ENCODE measurements at places on chromosomes 6 and 20. TPM values are rescaled to one million over a fixed set of nuclear protein-coding genes. Genes with fewer than 3 reads are reported as not detected.

DNA sequence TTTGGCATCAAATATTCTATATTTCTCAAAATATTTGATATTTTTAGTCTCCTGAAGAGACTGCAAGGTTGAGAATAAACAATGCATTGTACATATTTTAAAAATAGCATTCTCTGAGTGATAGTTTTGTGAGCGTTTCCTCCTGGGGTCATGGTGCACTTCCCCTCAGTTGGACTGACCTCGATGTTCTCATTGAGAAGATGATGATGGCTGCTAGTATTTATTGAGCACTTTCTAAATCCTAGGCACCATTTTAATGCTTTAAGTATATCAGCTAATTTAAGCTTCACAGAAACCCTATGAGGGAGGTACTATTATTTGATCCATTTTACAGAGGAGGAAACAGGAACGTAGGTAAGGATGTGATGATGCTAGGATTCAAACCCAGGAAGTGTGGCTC lies 18.2 kb downstream of the DSE start:
- DNase-seq: no peak

Gene SNX21
- 18.6 TPM for polyA plus RNA-seq

Gene ARMH2
- polyA plus RNA-seq: not detected

DNA sequence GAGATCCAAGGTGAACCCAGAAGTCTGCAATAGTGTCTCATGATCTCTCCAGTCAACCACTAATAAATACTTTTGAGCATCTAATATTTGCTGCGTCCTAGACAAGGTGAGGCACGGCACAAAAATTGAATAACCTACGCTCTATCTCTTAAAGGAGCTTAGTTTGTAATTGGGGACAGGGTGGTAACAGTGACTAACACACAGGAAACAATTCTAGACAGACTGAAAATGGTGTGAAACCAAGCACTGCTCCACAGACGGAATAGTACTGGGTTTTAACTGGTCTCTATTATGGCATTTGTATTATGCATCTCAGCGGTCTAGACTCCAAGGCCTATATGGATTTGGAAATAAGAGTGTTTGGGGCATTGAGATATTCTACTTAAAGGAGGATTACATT lies 120.1 kb downstream of the CLIC5 start:
- no peak for DNase-seq

Gene OPRL1
- 0.21 TPM for polyA plus RNA-seq

DNA sequence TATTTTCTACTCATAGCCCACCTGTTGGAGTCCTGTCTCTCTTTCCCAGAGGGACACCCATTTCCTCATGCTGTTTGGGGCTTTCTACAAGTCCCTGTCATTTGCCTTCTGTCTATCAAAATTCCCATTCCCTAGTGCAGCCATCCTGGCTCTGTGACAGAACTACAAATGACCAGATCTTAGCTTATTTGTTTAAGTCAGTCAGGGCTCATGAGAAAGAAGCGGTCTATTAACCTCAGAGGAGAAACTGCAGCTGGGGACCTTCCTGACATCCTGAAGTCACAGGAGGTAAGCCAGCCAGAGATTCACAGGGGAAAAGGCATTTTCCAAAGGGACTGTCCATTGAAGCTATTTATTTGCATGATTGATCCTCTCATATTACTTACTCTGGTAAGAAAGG lies 1.7 kb upstream of the COL9A1 start:
- no peak for DNase-seq

DNA sequence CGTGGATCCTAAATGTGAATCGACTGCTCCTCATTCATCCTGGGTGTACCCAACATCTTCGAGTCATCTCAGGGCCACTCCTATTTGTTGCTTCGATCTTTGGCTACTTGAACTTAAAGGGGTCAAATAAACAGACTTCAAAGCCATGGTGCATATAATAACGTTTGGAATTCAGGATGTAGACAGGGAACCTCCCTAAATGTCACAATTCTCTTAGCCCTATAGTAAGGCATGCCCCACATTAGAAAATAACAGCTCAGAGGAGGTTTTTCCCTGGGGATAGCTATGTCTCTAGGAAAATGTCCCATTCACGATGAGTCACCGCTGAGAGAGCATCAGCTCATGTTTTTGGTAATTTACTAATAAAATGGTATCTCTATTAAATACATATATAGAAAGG lies 54.8 kb upstream of the BMP6 start:
- DNase-seq: no peak

Gene WFDC10B
- polyA plus RNA-seq: not detected

- DNase-seq: no peak
Observed at GRCh38 chr6:113596387-113597230, 260.5 kb upstream of the MARCKS start.

DNA sequence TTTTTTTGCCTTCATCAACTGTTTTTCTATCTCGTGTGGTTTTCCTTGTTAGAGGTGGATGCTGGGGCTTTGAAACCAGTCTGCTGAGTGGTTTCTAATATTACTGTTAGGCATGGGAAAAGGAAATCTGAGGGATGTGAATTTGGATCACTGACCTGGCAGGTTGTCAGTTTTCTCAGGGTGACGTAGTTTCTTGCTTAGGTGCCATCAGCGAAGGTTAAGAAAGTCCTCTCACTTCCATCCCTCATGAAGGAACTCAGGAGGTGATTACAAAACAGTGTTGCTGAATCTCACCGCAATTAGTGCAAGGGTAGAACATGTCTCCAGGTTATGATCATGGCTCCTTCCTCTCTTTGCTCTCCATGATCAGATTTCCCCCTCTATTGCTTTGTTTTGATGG lies 135.9 kb downstream of the SOX4 start:
- no peak for DNase-seq

GRCh38 chr6:113875470-113875869 lies 18.3 kb downstream of the MARCKS start:
- DNase-seq: no peak

DNA sequence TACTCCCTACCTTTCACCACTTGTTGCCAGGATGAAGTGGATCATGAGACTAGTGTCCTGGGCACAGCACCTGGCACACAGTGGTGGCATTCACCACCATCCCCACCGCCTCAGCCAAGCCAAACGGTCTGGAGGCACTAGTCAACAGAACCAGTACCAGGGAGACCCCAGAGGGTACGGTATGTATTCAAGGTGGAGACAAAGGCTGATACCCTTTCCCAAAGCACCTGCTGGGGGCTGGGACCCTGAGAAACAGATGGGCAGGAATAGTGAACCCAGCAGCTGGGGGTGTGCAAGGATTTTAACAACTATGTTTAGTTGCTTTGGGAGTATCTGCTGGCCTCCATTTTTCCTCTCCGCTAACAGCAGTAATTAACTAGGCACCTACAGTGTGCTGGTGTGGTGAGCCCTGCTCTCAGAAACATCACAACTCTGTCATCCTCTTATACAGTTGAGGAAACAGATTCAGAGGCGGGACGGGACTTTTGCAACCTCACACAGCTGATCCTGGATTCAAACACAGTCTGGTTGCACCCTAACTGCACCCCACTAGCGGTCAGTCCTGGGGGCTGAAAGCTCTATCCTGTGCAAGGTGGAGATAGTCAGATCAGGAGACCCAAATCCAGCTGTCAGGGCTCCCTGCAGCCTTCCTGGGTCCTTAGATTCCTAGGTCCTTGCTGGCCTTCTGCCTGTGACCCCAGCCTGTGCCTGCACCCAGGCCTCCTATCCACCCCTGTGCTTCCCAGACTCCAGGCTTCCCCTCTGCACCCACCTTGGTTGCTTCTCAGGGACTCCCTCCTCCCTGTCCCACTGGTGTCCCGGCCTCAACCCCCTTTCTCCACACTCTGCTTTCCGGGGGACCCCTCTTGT lies 1.2 kb downstream of the SNTA1 start:
- no peak for DNase-seq

DNA sequence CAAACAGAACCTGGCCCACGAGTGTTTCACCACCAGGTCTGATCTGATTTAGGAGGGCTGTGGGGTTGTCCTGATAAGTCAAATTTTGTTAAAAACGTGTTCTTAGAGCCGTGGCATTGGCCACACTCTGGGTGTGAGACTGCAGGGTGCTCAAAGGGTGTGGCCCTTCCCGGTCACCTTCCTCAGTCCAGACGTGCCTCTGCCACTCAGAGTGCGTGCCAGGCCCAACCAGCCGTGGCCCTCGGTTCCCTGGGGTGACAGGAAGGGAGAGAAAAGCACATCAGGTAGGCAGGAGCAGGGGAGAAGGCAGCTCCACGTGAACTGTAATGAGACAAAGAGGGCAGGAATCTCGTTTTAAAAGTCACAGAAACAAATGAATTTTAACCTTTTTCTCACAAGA lies 115.4 kb downstream of the FAM120B start:
- no peak for DNase-seq

Gene PAK5
- not detected for polyA plus RNA-seq

GRCh38 chr6:22025468-22026163 lies 271.2 kb downstream of the PRL start:
- no peak for DNase-seq

DNA sequence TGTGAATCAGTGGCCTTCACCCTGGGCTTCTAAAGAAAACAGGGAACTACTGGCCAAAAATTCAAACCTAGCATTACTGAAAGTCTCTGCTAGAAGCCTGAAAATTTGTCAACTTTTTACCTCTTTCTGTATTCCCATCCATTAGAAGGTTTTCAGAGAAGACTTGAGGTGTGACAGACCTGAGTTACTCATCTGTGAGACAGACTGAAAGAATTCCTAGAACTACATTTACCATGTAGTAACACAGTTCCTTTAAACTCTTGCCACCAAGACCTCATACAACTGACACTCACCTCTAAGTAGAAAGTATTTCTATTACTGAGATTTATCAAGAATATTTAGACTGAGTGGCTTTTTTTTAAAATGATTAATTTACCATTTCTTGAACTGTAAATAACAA lies 4.5 kb downstream of the DPM1 start:
- DNase-seq: no peak

GRCh38 chr6:42899871-42900270 lies 16.0 kb upstream of the PTCRA start:
- no peak for DNase-seq

Gene PARD6B
- polyA plus RNA-seq: 1.3 TPM

Gene ERVFRD-1
- not detected for polyA plus RNA-seq

GRCh38 chr6:139443231-139444112 lies 69.0 kb upstream of the CITED2 start:
- DNase-seq: no peak

DNA sequence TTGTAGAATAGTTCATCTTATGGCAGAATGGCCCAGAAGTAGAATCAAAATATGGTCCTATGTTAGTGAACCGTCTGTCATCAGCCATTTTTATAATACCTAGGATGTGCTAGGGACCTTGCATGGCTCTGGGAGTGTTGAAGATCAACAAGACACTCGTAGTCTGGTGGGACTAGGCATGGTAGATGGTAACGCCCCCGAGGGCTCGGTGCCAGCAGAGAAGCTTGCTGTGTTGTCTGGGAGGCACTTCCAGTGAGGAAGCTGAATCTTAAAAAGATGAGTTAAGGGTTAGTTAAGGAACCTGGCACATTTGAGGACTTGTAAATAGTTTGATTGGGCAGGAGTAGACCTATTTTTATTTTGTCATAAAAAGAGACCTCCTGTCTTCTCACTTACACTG lies 82.4 kb downstream of the MAP3K4 start:
- no peak for DNase-seq

DNA sequence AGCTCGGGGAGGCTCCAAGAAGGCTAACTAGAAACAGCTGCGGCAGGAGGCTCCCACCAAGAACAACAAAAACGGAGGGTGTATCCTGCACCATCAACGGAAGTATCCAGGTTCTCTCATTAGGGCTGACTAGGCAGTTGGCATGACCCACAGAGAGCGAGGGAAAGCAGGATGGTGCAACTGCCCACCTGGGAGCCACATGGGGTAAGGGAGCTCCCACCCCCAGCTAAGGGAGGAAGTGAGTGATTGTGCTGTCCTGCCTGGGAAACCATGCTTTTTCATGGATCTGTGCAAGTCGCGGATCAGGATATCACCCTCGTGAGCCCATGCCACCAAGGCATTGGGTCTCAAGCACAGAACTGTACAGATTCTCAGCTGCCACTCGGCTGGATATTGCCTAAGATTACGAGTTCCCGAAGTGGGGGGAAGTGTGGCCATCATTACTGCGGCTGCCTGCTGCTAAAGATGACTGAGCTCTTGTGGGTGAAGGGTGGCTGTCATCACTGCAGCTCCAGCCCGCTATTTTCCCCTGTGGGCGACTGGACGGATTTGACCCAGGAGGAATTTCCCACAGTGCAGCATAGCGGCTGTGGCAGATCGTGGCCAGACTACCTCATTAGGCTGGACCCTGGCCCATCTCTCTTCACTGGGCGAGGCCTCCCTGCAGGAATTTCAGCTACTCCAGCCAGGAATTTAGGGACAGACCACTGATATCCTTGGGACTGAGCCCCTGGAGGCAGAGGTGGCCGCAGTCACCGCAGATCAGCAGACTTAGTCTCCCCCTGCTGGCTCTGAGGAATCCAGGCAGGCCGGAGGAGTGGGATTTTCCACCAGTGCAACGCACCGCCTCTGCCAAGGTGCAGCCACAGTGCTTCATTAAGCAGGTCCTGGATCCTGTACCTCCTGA lies 515.7 kb downstream of the FRK start:
- DNase-seq: peak; percentile 31

DNA sequence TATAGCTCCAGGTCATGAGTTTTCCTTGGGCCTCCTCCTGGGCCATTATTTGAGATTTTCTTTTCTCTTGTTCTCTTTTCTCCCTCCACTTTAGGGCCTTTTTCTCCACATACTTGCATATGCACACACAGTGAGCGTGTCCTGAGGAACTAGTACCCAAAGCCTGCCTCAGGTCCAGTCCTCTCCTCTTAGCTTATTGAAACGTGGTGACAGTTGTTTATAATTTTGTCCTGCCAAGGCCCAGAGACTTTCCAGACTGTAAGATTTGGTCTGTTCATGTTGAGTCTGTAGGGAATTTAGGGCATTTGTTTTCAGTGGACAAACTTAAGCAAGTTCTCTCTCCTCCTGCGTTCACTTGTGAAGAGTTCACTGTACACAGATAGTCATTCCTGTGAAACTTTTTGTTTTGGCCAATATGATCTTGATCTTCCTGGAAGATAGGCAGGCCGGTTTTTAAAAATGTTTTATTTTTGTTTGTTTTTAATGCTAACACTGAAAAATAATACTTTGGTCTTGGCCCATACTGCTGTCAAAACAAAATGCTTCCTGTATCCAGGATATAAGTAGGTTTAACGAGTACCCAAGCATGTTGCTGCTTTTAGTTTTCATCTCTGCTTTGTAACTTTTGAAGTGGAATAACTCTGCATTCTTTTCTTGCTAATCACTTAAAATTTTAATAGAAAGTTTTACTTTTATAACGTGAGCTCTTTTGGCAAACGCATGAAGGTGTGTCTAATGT lies 20.7 kb downstream of the LRRC1 start:
- no peak for DNase-seq

- DNase-seq: no peak
Observed at GRCh38 chr20:38133680-38134426, 31.2 kb downstream of the TGM2 start.

- DNase-seq: no peak
Observed at GRCh38 chr6:48961781-48962415, 501.2 kb downstream of the MMUT start.

Gene POM121L2
- polyA plus RNA-seq: not detected

DNA sequence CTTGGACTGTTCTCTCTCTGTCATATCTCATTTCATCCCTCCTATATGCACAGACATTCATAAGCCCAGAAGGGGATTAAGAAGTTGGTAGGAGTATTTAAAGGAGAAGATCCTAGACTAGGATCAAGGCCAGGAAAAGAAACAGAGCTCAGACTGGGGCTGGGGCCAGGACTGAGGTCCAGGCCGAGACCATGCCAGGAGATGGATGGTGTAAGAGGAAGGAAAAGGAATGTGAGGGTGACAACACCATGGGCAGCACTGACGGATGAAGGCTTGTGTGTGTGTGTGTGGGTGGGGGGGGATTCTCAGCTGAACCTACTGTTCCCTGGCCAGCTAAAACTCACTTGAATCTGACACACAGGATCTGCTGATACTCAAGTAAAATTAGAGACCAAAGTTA lies 182.1 kb downstream of the KIF6 start:
- DNase-seq: peak; percentile 36

Gene MMP24
- 0.10 TPM for polyA plus RNA-seq

Gene RNF182
- 0.07 TPM for polyA plus RNA-seq

All from heart left ventricle (tissue), 16 donors.